Type B pancreatic cell (in vitro differentiated cells): ENCODE measurements at places on chromosomes 5 and 9. TPM values are rescaled to one million over a fixed set of nuclear protein-coding genes. Genes with fewer than 3 reads are reported as not detected.

GRCh38 chr5:142412581-142412980 is 87.8 kb upstream of the SPRY4 start:
- no peaks in the 10 kb centered on the region for H3K36me3 ChIP-seq
- H3K4me3 ChIP-seq, result no peak overlapping the region
- no peak for DNase-seq
- no peaks in the 10 kb centered on the region for H3K4me1 ChIP-seq
- H3K27me3 ChIP-seq, result no peaks in the 10 kb centered on the region
- H3K27ac ChIP-seq, result no peak overlapping the region

DNA sequence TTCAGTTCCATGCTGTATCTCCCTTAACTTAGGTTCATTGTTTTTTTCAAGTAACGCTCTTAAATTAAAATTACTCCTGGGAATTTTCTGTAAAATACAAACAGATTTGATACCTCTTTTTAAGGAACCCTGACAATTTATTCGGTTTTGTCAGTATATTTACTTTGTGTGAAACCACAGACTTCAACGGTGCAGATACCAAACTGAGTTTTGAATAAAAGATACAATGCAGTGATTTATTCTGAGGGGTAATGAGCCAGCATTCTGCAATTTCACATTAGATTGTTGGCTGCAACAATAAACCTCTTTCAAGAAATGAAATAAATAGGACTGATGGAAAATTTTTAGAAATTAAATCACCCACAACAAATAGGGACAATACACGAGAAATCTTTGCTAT is 308.6 kb upstream of the EDIL3 start:
- H3K4me1 ChIP-seq, result no peaks in the 10 kb centered on the region
- no peaks in the 10 kb centered on the region for H3K36me3 ChIP-seq
- no peaks in the 10 kb centered on the region for H3K27me3 ChIP-seq
- no peak overlapping the region for H3K4me3 ChIP-seq

GRCh38 chr5:138469540-138470321 is 4.5 kb downstream of the EGR1 start:
- peaks cover 25% of the 10 kb centered on the region for H3K36me3 ChIP-seq
- H3K4me3 ChIP-seq, result peak overlapping the region; percentile 55
- peaks cover 25% of the 10 kb centered on the region for H3K4me1 ChIP-seq

DNA sequence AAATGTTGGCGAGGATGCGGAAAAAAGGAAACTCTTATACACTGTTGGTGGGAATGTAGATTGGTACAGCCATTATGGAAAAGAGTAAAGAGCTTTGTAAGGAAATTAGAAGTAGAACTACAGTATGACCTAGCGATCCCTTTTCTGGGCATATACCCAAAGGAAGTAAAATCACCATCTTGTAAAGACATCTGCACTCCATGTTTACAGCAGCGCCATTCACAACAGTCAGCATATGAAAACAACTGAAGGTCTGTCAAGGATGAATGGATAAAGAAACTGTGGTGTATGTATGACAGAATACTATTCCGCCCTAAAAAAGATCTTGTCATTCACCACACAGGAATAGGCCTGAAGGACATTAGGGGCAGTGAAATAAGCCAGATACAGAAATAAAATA is 27.7 kb upstream of the SLC25A51 start:
- H3K4me3 ChIP-seq, result no peak overlapping the region
- H3K27ac ChIP-seq, result no peak overlapping the region
- peaks cover 10% of the 10 kb centered on the region for H3K36me3 ChIP-seq

DNA sequence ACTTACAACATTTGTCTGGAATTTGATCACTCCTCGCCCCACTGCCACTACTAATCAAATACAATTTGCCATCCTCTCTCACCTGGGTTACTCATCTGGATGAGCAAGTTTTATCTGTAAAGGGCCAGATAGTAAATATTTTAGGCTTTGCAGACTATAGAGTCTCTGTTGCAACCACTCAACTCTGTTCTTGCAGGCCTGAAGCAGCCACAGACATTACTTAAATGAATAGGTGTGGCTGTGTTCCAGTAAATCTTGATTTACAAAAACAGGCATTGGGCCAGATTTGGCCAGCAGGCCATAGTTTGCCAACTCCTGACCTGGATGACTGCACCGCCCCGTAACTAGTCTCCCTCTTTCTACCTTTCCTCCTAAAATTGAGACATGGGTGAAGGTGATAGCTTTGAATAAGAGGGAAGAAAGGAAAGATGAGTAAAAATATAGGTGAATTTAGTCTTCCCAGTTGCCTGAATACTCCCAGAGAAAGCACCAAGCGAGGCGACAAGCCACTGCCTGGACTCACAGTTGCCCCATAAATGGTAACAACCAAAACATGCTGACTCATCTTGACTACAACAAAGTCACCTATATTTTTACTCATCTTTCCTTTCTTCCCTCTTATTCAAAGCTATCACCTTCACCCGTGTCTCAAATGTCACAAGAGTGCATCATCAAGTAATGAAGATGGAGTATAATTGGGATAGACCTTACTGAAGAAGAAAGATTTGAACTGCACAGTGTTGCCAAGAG is 32.5 kb upstream of the SCAMP1 start:
- H3K4me1 ChIP-seq, result peaks cover 11% of the 10 kb centered on the region
- H3K36me3 ChIP-seq, result no peaks in the 10 kb centered on the region
- no peak for DNase-seq
- no peak overlapping the region for H3K4me3 ChIP-seq

DNA sequence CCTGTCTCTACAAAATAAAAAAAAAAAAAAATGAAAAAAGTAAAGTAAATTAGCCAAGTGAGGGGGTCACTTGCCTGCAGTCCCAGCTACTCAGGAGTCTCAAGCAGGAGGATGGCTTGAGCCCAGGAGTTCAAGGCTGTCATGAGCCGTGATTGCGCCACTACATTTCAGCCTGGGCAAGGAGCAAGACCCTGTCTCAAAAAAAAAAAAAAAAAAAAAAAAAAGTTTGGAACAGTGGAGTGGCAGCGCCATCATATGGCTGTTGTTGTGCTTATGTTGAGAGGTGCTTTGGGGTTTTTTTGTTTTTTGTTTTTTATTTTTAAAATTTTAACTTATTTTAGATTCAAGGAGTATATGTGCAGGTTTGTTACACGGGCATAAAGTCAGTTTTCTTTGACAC is 3.6 kb downstream of the BRIX1 start:
- no peak for DNase-seq
- peaks cover 21% of the 10 kb centered on the region for H3K36me3 ChIP-seq
- no peak overlapping the region for H3K4me3 ChIP-seq
- no peaks in the 10 kb centered on the region for H3K27me3 ChIP-seq
- no peak overlapping the region for H3K27ac ChIP-seq

GRCh38 chr5:154005648-154006047 is 33.1 kb downstream of the FAM114A2 start:
- H3K4me3 ChIP-seq, result no peak overlapping the region
- no peaks in the 10 kb centered on the region for H3K27me3 ChIP-seq
- DNase-seq, result no peak
- peaks cover 13% of the 10 kb centered on the region for H3K36me3 ChIP-seq
- H3K27ac ChIP-seq, result no peak overlapping the region

- H3K4me3 ChIP-seq, result no peak overlapping the region
- no peak for DNase-seq
- H3K27me3 ChIP-seq, result no peaks in the 10 kb centered on the region
- peaks cover 8% of the 10 kb centered on the region for H3K4me1 ChIP-seq
These were observed 225.8 kb upstream of the ELL2 start for GRCh38 chr5:96187309-96188027.

DNA sequence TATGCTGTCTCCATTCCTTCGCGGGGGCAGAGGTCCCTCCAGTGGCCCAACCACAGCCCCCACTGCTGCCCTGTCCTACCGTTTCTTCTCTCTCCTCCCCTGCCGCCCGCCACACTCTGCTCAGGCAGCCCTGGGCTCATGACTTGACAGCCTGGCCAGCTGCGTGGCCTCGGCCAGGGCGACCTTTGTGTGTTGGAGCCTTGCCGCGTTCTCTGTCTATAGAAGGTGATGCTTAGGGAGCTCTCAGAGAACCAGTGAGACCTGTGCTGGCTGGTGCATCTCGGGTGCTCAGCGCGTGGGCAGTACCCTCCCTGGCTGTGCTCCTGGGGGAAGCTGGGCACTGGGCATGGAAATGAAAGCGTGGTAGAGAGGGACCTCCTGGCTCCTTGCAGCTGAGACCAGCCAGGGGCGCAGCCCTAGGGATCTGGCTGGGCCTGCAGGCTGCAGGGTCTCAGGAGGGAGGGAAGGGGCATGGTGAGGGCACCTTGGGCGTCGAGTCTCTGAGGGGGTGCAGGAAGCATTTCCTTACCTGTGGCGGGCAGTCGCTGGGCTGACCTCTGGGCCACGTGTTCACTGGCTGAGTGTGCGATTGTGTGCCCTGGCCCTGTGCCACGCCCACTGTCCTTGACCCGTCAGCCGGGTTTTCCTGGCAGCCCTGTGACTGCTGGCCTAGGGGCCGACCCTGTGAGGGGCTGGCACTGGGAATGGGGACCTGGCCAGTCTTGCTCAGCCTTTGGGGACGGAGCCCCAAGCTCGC is 50.3 kb downstream of the RXRA start:
- DNase-seq, result no peak
- peak overlapping the region; percentile 50 for H3K27ac ChIP-seq
- peak overlapping the region; percentile 76 for H3K4me3 ChIP-seq

DNA sequence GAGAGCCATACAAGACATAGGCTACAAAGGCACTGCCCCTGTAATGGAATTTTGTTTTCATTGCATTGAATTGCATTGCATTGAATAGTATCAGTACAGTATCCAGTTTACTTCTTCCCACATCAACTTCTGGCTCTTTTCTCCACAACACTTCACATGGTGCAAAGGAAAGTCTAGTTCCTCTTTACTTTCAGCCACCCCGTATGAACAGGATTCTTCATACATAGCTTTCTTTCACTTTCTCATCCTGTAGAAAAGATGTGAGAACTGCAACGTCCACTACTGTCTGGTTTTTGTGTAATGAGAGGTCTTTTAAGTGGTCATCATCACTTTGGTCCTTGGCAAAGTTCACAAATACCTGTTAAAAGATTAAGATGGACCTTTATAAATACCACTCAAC is 20.2 kb downstream of the NIPSNAP3B start:
- H3K27ac ChIP-seq, result no peak overlapping the region
- no peak overlapping the region for H3K4me3 ChIP-seq
- H3K27me3 ChIP-seq, result no peaks in the 10 kb centered on the region
- DNase-seq, result no peak

- no peak for DNase-seq
- peaks cover 5% of the 10 kb centered on the region for H3K36me3 ChIP-seq
- no peak overlapping the region for H3K4me3 ChIP-seq
- peaks cover 11% of the 10 kb centered on the region for H3K4me1 ChIP-seq
- peaks cover 93% of the 10 kb centered on the region for H3K27me3 ChIP-seq
These were observed 6.3 kb downstream of the FOXD1 start for GRCh38 chr5:73442231-73442811.

DNA sequence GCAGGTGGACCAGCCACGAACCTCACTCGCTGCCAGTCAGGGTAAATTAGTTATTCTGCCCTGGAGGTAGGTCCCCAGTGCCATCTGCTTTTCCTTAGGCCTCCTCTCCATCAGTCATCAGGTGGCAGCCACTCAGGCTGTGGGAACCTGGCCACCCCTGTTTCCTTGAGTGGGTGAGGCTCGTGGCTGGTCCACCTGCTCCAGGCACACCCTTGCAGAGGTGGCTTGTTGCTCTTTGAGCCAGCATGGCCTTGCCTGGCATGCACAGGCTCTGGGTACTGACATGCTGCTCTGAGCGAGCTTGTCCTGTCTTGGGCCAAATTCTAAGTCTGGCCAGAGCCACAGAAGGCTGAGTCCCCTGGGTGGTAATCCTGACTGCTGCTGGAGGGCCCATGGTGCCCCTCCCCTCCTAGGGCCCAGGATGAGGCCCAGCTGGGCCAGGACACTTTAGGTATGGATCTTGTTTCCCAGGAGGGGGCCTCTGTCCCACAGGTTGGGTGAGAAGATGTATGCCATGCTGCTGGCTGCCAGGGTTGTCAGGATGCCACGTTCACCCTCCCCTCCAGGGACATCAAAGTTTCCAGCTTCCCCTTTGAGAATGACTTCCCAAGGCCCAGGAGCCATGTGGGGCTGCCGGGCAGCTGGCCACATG is 17.0 kb upstream of the ZNF484 start:
- H3K27me3 ChIP-seq, result peaks cover 6% of the 10 kb centered on the region
- H3K4me1 ChIP-seq, result no peaks in the 10 kb centered on the region
- H3K27ac ChIP-seq, result no peak overlapping the region
- DNase-seq, result no peak
- H3K36me3 ChIP-seq, result no peaks in the 10 kb centered on the region

DNA sequence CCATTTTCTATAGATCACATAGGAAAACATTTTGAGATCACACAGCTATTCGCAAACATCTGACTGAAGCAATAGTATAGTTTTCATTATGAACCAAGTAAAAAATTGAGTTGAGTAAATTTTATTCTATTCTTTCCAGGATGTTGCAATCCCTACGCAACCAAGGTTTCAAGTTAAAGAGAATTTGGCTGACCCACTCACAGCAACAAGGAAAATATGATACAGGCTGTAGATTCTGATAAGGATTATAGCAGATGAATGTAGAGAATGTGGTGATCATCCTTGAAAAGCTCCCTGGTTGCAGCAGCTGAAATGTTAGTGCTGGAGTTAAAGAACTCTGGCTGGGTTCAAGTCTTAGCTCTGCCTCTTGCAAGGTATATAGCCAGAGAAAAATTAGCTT is 4.7 kb downstream of the ABCA1 start:
- no peak overlapping the region for H3K27ac ChIP-seq
- H3K36me3 ChIP-seq, result no peaks in the 10 kb centered on the region
- no peak overlapping the region for H3K4me3 ChIP-seq
- peaks cover 18% of the 10 kb centered on the region for H3K4me1 ChIP-seq

GRCh38 chr5:135434591-135435466 is 12.3 kb downstream of the DCANP1 start:
- no peak overlapping the region for H3K27ac ChIP-seq
- H3K4me3 ChIP-seq, result peak overlapping the region; percentile 34
- peaks cover 4% of the 10 kb centered on the region for H3K27me3 ChIP-seq

- peak overlapping the region; percentile 82 for H3K4me3 ChIP-seq
- no peaks in the 10 kb centered on the region for H3K36me3 ChIP-seq
- no peak overlapping the region for H3K27ac ChIP-seq
- peaks cover 16% of the 10 kb centered on the region for H3K4me1 ChIP-seq
- no peaks in the 10 kb centered on the region for H3K27me3 ChIP-seq
These were observed 984.5 kb upstream of the CDH18 start for GRCh38 chr5:20972419-20972925.

CEL gene
- 4.5 and 4.9 TPM in 2 replicates for total RNA-seq

SKP1 gene
- 308 and 332 TPM in 2 replicates for total RNA-seq

IGFBPL1 gene
- total RNA-seq, result 9.7 and 26.7 TPM in 2 replicates

LRRC70 gene
- 1.1 and 1.3 TPM in 2 replicates for total RNA-seq

DBH gene
- total RNA-seq, result 0.10 and 0.12 TPM in 2 replicates
